ENCODE measurements at places on chromosomes 6 and 20.
A peak's percentile ranks its signal among the peaks of the same experiment; 100 is the strongest.

DNA sequence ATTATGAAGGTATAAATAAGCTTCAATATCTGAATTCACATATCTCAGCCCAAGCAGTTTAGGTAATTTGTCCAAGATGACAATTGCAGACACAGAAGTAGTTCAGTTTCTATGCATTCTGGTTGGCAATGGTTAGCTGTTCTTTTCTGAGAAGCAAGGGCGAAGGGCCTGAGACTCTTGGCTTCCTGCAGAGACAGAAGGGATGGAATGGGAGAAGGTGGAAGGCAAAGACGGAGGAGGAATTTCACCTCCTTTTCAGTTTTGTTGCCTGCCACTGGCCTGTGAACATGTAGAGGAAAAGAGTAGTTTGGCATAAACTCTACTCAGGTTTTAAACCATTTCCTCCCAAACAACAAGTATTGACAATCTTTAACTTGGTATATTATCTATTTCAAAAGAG, 180.7 kb upstream of the HS3ST5 start:
- no peak for DNase-seq

- no peak for DNase-seq
Observed at GRCh38 chr6:63943826-63944225, 308.2 kb downstream of the PHF3 start.

GRCh38 chr6:151550618-151551017, 56.8 kb downstream of the CCDC170 start:
- DNase-seq = no peak

- no peak for DNase-seq
Observed at GRCh38 chr6:153787341-153787606, 251.8 kb upstream of the OPRM1 start.

DNA sequence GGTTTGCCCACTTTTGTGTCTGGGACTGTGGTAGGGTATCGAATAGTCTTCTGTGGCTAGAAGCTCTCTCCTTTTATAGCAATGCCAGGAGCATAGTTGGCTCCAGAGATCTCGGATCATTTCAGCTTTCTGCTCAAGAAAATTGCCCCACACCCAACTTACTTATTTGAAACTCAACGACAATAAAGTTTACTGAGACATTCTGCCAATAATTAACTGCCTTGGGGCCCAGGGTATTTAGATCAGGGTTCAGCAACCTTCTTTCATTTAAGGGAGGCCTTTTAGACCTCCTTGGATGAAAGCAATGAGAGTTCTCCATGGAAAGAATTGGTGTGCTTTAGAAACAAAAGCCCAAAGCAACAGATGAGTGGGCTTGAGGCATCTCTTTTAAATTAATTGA, 53.8 kb upstream of the GMPR start:
- no peak for DNase-seq

DNA sequence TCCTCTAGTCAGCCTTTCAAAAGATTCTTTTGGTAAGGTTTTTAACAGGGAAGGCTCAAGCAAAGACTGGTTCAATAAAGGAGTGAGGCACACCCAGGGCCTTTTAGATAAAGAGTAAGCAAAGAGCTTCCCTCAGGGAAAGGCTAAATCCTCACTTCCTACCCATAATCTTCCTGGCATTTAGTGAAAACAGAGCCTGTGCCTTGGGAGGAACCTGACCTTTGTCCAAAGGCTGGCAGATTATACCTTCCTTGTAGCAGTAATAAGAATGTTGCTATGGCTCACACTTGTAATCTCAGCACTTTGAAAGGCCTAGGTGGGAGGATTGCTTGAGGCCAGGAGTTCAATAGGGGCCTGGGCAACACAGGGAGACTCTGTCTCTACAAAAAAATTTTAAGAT, 280.1 kb upstream of the PLCB4 start:
- DNase-seq = no peak

DNA sequence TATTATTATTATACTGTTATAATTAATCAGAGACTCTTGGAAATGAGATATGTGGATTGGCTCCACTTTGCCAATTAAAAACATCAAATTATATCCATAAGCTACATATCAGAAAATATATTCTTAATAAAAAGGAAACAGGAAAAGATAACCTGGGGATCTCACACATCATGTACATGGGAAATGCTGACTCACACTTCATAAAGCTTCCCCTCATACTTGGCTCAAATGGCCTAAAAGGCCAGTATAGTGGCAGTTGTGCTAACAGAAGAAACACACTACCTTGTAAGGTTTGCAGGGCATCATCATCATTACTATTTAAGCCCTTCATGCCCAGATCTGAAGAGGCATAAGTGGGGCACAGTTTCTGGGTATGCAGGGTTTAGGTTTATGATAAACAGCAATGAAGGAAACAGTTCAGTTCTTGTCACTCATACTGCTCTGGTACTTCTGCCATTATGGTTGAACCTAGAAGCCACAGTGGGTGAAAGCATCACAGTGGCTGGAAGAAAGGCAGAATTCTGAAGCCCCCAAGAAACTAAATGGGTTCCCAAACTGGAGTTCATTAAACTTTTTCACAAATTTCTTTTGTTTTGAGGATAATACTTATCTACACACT, 60.6 kb downstream of the BTBD9 start:
- DNase-seq = no peak

GRCh38 chr6:28609672-28610071, 84.0 kb downstream of the GPX5 start:
- no peak for DNase-seq

GRCh38 chr6:70183538-70183937, 119.3 kb downstream of the COL9A1 start:
- DNase-seq = no peak

DNA sequence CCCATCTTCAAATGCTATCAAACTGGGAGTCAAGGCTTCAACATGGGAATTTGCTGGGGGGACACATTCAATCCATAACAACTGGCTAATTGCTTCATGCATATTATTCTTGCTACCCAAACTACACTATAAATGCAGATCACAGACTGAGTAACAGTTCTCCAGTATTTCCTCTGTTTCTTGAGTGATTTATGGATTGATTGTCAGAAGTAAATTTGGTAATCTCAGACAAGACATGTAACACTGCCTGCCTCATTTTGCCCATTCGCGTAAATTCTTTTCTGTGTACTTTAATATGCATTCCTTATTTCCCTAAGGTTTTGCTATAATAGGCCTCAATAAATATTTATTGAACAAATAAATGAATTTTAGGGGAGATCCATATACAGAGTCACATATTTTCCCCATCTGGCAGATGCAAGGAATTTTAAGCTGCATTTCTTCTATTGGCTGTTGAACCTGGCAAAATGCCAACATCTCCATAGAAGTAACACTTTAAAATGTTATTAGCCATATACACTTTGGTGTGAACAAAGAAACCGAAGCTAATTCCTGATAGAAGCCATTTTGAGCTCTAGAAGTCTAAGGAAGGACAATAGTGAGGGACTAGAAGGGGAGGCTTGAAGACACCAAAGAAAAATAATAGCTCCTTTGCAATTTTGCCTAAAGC, 98.2 kb downstream of the QRSL1 start:
- DNase-seq = no peak

GRCh38 chr6:107179004-107179403, 63.7 kb upstream of the BEND3 start:
- DNase-seq = no peak

GRCh38 chr6:162387718-162388382, 339.7 kb downstream of the PRKN start:
- DNase-seq = no peak

DNA sequence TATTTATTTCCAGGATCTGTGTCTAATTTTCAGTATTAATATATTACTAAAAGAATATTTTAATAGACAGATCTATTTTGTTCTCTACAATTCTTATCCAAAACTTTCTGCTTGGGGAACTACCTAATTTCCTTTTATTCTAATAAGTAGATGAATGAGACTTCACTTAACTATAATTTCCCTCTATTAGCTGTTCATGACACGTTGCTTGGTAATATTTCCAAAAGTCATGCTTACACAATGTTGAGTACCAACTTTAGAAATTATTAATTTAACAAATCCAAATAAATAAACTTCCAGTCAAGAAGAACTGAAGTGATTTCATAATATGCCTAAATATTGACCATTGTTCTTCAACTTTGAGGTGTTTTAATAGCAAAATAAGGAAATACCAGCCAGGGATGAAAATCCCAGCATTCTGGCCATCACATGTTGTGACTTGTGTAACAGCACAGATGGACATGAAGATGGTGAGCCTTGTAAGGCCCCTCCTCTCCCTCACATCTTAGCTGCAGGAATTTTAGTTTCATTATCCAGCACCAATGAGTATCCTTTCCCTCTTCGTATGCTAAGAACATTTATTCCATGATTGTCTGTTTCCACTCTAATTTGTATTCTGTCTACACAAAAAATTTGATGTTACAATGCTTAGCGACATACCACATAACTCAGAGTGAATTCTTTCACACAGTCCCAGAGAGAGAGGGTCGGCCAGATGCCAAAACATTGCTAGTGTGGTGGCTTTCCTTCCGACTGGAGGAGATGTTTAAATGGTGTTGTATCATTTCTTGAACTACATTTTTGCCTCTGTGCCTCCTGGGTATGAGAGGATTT, 137.5 kb downstream of the FOXA2 start:
- no peak for DNase-seq

GRCh38 chr6:98880486-98880885, 46.1 kb downstream of the POU3F2 start:
- no peak for DNase-seq

DNA sequence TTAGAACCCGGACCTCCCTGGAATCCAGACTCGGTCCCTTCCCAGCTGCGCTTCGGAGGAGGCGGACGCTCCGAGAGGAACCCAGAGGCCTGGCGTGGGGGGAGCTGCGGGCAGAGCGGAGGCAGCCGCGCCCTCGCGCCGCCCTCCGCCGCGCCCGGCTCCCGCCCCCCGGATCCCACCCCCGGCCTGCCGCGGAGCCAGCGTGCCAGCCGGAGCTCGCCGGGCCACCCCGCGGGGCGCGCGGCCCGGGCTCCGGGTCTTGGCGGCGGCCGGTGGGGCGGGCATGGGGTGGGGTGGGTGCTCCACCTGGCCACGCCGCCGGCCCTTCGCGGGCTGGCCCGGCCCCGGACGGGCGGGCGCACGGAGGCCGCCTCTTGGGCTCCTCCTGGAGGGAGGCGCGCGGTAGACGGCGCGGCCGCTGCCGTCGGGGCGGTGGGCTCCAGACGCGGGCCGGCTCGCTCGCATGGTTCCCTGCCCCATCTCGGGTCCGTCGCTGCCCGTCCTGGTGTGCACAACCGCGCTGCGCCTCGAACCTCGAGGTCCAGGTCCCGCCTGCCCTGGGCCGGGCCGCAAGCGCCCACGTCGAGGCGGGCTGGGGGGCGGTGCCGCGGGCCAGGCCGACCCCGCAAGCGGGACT, 592 bp upstream of the CDYL start:
- DNase-seq = peak; percentile 66
